Activated CD8-positive, alpha-beta T cell treated with anti-CD3 and anti-CD28 coated beads, Interleukin-2, amount 10 ng/mL, durations not matched to agents 7 days and 5 days (primary cell): ENCODE measurements at places on chromosomes 5 and 9. TPM values are rescaled to one million over a fixed set of nuclear protein-coding genes. Genes with fewer than 3 reads are reported as not detected.

DNA sequence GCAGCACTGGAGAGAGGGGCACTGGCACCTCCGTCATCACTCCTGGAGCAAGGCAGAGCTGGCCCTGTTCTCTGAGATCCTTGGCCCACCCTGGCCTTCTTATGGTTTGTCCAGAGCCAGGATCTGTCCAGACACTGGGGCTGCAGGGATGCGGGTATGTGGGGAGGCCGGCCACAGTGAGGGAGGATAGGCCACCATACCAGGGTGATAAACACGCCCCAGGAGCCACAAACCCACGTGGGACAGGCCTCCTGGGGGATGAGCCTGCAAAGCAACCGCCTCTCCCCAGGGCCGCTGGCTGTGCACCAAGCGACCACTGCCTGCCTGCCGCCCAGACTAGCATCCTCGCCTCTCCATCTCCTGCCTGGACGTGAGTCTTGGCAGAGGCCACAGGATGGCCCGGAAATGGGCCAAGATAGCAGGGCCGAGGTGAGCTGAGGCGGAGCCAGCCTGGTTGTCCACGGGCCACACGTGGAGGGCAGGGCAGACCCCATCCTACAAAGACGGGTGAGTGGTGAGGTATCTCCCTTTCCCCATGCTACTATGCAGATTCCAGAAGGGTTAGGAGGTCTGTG is 4.5 kb downstream of the OBP2A start:
- no peak for DNase-seq

DNA sequence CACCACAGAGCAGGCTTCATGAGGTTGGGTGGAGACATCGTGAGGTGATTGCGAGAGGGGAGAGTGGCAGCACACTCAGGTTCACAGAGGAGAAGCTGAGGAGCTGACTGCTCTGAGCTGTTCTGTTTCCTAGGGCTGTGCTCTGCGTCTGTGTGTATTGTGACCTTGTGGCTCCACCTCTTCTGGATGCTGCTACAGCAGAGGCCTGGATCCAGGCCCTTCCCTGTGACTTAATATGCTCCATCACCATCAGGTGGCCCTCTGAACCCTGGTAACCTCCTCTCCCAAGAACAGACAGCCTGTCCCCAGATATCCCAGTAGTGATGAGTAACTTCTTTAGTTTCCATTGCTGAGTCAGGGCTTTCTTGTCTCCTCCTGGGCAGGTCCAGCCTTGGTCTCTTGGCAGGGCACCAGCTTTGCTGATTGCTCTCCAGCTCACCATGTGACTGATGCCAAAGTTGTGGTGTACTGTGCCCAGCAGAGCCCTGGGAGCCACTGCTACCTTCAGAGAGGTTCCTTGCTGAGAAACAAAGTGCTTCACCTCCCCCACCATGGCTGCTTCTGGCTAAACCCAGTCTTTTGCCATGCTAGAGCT is 212.8 kb upstream of the CHD1 start:
- DNase-seq = no peak

GRCh38 chr9:75891277-75891741 is 836 bp downstream of the PCSK5 start:
- DNase-seq = peak; percentile 53

GRCh38 chr5:88826646-88827585 is 56.1 kb downstream of the MEF2C start:
- peak; percentile 21 for DNase-seq

Gene FAM221B
- not detected for total RNA-seq
